CD8-positive, alpha-beta memory T cell (primary cell): ENCODE measurements at places on chromosomes 2 and 18.

DNA sequence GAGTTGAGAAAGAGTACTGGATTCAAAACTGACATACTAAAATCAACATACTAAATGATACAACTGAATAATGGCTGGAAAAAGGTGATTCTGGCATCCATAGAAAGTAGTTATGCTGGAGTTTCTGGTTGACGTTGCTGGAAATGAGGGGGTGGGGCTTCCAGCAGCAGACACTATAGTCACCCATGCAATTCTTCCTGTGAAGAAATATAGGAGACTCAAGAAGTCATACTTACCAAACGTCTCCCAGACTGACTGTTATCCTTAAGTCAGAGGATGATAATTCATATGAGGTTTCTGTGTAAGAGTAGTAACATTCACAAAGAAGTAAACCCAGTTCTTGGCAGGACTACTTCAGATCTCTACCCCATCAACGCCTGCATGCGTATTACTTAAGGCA is 23.6 kb downstream of the DTNB start:
- DNase-seq = no peak

DNA sequence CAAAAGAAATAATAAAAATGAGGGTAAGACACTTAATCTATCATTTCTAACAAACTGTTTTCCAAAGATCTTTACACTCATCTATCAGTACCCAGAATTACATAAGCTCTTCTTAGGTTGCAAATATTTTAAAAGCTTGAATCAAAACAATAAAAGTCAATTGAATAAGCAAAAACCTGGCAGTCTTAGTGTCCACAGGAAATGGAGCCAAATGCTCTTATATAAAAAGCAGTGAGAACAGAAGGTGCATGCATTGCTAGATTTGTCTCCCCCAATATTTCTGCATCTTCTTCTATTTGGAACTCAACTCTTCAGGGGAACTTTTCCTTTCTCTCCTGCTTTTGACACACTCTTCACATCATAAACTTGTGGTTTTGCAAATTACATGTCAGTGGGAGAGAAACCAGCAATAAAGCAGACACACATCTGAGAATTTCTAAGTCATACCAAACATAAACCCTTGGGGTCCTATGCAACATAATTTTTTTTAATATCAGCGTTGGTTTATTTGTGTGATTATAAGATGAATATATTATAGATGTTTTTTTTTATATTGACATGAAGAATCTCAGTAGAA is 343.9 kb upstream of the ACVR2A start:
- DNase-seq = no peak

DNA sequence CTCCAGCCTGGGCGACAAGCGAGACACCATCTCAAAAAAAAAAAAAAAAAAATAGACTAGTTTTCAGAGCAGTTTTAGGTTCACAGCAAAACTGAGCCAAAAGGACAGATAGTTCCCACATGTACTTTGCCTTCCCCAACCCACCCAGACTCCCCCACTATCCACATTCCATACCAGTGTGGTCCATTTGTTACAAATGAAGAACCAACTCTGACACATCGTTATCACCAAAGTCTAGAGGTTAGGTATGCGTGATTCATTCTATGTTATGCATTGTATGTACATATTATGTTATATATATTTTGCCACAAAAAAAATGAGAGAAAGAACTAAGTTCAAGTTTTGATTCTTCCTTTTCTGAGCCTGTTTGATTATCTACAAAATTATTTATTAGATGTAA is 3.5 kb downstream of the DUSP11 start:
- DNase-seq = no peak

- no peak for DNase-seq
These were observed 453.7 kb downstream of the SLC4A3 start for GRCh38 chr2:220081171-220081570.

DNA sequence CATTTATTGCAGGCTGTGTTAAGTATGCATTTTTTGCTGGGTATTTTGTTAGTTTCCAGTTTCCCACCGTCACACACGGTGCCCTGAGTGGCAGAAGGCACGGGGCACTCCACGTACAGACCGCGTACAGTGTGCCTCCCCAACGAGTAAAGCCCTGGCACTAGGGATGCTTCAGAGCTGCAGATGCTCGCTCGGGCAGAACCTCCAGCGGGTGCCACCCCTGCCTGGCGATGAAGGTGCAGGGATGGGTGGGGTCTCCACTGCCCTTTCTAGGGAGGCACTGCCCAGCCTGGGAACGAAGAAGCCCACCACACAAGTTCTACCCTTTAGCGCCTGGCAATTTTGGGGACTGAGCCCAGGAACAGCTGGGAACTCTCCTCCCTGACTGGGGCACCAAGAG is 4.1 kb downstream of the GREB1 start:
- DNase-seq = no peak

- DNase-seq = no peak
These were observed 1.2 kb upstream of the NPAS2 start for GRCh38 chr2:100818606-100819369.

- DNase-seq = no peak
These were observed 172.9 kb downstream of the EPHA4 start for GRCh38 chr2:221399183-221399582.

DNA sequence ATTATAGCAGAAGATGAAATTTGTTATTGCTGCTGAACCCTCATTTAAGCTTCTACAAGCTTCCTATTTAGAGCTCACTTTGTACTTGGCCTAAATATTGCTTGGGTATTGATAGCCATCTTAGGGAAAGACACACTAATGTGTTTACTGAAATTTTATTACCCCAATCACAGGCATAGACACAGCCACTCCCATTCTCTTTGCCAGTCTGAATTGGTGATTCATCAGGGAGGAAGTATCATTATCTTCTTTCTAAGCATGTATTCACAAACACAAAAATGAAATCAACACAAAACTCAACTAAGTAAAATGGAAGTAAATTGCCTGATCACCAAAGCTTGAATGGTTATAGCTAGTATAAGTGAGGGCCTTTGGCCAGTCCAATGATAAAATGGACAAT is 666.3 kb downstream of the TSN start:
- DNase-seq = no peak

DNA sequence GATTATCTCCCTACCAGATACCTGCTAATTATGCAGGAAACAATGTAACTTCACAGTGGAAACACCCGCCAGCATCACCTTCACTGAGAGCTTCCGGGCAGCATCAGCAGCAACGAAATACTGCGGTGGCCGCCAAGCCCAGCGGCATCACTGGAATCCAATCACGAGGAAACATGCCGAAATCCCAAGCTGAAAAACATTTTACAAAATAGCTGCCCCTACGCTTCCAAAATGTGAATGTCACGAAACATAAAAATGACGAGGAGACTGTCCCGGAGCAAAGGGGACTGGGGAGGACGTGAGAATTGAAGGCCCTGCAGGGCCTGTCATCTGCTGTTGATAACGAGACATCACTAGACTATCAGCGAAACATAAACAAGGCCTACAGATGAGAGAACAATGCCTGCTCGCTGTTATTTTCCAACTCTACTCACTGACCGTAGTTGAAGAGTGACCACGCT is 82.6 kb downstream of the HDAC4 start:
- no peak for DNase-seq

GRCh38 chr2:43714164-43714563 is 37.9 kb upstream of the C1GALT1C1L start:
- no peak for DNase-seq

- no peak for DNase-seq
These were observed 6.5 kb upstream of the STAMBP start for GRCh38 chr2:73822276-73822675.

GRCh38 chr2:567865-568638 is 109.2 kb downstream of the TMEM18 start:
- no peak for DNase-seq

GRCh38 chr2:101805152-101806088 is 107.9 kb downstream of the MAP4K4 start:
- DNase-seq = no peak

GRCh38 chr2:132804051-132804450 is 134.0 kb upstream of the LYPD1 start:
- no peak for DNase-seq

DNA sequence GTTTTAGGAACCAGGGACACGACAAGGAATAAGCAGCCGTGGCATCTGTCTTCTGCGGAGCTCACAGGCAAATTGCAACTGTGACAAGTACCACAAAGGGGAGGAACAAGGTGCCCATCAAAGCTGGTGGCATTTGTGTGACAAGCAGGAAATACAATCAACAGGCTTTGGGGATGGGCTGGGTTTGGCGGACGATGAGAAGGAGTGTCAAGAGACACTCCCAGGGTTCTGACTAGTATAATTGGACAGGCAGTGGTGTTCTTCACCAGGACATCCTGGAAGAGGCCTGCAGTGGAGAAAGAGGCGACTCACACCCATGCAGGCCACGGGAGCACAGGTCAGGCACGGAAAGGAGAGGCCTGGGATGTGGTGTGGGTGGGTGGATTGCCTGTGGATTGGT is 14.2 kb upstream of the SPATA3 start:
- DNase-seq = peak; percentile 29

DNA sequence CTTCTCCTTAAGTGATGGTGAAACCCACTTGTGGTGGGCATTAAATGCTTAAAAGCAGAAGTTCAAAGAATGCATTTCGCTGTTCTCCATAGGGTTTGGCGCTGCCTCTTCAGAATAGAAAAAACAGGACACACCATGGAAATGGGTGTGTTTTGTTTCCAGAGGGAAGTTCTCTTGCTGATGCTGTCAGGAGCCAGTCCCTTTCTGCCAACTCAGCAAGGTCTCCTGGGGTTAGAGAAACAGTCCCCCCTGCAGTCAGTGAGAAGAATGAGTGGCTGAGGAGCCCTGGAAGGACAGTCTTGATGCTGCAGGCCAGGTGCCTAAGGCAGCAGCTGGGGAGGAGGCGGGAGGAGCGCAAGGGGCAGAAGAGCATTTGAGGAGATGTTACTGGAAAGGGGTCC is 37.8 kb upstream of the ASAP2 start:
- DNase-seq = no peak

DNA sequence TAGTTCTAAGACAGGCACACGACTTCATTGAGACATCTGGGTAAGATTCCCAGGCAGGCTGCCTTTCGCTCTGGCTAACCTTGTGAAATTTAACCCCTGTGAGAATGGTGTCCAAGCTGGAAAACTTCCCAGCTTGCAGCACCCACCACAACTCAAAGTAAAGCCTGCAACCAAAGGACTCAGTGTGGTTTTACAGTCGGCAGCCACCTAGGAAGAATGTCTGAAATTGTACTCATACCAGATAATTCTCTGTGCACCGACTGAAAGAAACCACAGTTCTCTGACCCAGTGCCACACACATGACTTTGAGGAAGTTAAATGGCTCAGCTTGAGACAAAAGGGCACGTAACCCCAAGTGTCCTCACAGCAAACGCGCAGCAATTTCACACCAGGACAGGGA is 125.7 kb downstream of the RBMS1 start:
- DNase-seq = no peak

DNA sequence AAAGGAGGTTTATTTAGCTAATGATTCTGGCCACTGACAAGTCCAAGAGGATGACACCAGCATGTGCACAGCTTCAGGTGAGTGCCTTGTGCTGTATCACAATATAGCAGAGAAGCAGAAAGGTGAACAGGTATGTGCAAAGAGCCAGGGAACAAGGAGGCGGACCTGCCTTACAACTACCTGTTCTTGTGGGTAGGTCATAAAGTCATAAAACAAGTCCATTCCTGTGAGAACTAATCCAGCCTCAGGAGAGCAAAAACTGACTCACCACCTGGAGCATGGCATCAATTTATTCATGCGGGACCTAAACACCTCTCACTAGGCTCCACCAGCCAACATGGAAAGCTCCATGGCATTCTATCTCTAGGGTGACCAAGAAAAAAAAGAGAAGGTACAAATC is 234.2 kb downstream of the ASXL3 start:
- no peak for DNase-seq

- no peak for DNase-seq
These were observed 32.1 kb downstream of the PPM1B start for GRCh38 chr2:44200759-44201158.

DNA sequence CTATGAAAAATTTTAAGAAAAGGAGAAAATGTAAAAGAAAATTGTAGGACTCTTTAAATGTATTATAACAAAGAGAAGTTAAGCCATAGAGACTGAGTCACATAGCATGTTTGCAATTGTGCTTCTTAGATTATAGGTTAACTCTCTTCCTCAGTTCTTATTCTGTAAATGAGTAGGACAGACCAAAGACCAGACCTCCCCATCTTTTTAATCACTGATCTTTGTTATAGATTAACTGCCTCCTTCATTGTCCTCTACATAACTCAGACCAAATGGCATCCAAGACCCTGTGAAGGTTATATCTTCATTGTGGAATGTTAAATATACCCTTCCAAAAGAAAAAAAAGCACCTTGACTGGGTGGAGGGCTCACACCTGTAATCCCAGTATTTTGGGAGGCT is 316.9 kb upstream of the LRRTM4 start:
- DNase-seq = no peak

GRCh38 chr18:434410-434809 is 66.1 kb downstream of the COLEC12 start:
- no peak for DNase-seq

- no peak for DNase-seq
These were observed 16.1 kb upstream of the STAT4 start for GRCh38 chr2:191166756-191167445.

- no peak for DNase-seq
These were observed 153.7 kb upstream of the VRK2 start for GRCh38 chr2:57892920-57893319.

DNA sequence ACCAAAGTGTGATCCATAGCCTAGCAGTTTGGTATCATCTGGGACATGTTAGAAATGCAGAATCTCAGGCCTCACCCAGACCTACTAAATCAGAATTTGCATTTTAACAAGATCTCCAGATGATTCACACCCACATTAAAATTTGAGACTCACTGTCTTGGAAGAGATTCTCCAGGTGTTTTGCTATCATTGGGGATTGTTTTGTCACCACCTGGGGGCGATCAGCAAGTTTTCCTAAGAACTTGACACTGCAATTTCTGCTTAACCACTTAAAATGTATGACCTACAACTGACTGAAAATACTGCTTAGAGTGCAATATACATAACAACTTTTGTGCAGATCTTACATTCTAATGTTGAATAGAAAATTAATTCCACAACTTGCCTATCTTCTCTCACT is 18.9 kb upstream of the ITGA4 start:
- peak; percentile 34 for DNase-seq

DNA sequence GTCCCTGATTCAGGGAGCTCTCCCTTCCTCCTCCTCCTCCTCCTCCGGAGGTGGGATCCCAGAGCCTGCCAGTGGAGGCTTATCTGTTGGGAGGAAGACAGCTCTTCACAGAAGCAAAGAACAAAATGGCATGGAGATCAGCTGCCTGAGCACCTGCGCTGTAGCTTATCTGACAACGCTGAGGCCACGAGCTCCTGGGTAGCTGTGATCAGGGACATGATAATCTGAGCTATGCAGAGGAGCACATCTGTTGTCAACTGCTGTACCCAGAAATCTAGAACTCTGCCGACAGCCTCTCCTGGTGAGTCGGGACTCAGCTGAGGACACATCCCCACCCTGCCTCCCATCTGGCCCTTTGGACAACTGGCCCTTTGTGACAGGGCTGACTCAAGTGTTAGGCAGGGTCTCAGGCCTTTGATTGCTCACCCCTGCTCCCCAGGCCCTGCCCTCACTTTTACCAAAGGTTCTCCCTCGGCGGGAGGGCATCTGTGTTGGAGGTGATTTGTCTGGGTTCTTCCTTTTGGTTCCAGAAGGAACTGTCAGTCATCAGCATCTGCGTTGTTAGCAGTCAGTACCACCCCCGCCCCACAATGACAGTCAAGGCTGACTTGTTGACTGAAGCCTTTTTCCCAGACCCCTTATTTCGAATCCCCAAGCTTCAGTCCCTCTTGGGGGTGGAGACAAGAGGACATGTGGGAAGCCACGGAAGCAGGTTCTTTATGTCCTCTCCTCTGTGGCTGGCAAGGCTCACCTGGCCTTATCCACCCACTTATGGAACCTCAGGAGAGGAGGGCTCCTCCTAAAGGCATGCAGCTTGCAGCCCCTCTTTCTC is 5.9 kb upstream of the CNNM3 start:
- DNase-seq = no peak
